ENCODE measurements at places on chromosomes 6 and 20.

DNA sequence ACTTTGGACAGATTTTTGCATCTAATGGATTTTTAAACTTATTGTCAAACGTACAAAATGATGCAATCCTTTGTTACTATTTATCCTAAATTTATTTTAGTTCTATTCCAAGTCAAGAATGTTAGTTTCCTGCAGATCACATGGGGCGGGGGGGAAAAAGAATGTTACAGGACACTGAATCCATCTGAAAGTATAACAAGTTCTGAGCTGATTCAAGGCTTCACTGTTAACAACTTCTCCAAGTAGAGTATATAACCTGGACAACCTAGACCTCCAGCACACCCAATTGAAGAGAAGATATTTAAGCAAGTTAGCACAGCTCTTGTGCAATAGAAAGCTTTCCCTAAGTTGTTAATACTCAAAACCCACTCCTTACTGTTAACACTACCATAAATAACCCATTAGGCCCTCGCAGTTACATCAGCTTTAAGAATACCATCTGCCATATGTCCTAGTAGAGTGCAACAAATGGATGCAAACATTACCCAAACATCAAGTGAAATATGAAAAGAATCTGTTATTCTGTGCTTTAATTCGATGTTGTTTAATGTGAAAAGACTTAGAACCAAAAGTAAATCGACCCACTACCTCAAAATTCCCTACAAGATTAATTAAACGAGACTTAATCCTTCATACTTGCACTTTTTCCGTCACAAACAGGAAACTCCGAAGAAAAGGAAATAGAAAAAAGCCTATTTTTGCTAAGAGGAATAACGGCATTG lies 1.3 kb downstream of the SEC63 start:
- DNase-seq = peak; percentile 50

DNA sequence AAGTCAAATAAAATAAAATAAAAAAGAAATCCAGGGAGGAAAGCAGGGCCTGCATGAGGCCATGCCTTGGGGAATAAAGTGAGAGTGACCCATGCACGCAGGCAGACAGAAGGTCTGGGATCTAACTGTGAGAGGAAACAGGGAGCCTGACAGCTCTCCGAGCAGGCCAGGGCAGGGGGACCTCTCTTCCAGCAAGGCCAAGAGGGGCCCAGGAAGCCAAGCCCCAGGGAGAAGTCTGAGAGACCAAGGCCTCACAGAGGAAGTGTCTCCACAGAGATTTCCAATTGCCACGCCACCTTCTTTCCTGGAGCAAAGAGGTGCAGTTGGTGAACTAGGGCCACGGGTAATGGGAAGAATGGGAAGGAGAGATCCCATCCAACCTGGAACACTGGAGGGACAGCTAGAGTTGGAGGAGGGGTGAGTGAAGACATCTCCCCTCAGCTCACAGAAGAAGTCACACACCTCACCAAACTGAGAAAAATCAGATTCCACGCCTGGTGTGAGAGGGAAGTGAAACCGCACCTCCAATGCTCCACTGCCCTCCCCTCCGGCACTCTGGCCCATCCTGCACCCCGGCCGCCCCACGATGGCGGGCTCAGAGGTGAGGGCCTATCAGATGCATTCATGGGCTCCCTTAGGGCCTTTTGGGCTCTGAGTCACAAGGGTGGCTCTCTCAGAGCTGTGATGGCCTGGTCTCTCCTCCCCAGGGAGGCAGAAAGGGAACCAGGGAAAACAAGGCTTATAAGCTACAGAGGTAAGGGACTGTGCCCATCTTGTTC lies 25.1 kb upstream of the TAF8 start:
- no peak for DNase-seq

GRCh38 chr20:36717657-36718056 lies 28.2 kb downstream of the NDRG3 start:
- DNase-seq = peak; percentile 56

DNA sequence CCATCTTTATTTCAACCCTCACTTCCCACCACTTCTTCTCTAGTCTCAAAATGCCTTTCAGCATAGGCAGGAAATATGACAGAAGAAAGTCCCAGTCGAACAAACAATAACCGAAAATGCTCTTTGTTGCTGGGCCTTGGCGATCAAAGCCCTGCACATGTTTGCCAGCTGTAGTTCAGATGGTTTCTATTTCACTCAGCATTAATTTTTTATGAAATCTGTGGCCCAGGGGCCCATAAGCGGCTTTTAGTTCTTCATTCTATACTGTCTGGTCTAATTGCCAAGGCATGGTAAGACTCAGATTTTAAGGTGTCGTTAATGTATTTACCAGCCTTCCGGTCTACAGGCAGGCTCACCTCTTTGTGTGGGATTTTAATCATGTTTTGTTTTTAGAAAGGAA lies 10.9 kb upstream of the F13A1 start:
- DNase-seq = peak; percentile 74

GRCh38 chr20:9353916-9354276 lies 160.5 kb upstream of the LAMP5 start:
- no peak for DNase-seq

Data from suppressor macrophage (primary cell).